ENCODE measurements at places on chromosomes 6 and 20.

- DNase-seq, result no peak
These were observed 45.0 kb upstream of the FUCA2 start for GRCh38 chr6:143556529-143556928.

DNA sequence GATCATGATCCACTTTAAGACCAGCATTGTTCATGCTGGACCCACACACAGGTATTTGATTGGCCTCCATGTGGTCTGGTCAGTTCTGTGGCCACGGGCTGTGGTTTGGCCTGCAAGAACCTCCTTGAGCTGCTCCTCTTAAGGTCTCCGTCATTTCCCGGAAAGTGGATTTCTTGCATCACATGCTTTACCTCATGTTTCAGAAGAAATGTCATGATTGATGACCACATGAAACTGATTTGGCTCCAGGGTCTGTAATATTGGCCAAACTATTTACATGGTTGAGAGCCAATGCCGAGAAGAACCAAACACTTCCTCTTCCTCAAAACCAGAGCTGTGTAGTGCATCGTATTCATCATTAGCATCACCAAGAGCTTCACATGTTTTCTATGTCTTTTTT lies 13.2 kb upstream of the RSPH3 start:
- DNase-seq, result no peak

DNA sequence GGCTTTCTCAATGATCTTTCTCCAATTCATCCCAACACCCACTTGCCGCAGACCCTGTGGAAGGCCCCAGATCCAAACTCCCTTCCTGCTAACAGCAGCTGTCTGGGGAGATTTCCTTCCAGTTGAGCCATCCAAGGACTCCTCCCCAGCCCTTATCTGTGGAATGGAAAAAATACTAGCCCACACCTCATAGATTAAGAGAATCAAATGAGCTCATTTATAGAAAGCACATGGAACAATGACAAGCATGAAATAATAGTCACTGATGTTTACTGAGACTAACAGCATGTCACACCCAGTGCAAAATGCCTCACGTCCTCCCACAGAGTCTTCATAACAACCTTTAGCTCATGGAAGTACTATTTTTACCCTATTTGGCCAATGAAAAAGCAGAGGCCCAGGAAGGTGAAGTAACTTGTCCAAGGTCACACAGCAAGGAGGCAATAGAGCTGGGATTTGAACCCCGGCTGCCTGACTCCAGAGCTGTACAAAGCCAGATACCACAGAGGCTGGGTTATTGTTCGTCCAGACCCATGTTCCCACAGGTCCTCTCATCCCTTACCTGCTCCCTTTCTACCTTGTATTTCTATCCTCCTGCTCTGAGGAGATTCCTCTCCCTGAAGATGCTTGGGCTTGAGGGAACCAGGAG lies 23.4 kb upstream of the PTGIS start:
- no peak for DNase-seq

DNA sequence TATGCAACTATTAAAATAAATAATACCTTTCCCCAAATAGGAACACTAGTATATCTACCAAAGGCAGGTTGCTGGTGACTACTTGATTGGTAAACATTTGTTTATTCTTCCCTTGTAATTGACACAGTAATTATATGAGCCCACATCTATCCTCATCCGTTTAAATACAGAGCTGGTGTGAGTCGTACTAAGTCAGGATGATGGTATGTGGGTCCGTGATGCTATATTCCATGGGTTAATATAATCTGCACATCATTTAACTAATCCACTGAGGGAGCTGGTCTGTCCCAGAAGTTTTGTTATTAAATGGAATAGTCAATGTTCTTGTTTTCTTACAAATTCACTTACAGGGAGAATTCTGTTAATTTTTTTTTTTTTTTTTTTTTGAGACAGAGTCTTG lies 164.0 kb upstream of the AGPAT4 start:
- DNase-seq, result no peak

- no peak for DNase-seq
These were observed 9.2 kb upstream of the EFHC1 start for GRCh38 chr6:52410979-52411378.

All from stimulated activated CD4-positive, alpha-beta T cell treated with anti-CD3 and anti-CD28 coated beads, TNF-alpha, amount 100 ng/mL, for 24 hours (primary cell).